ENCODE measurements at places on chromosomes 13 and 19.

GRCh38 chr13:40058757-40059236, 403.3 kb downstream of the COG6 start:
- no peak for DNase-seq

GRCh38 chr13:91922969-91923592, 524.7 kb downstream of the GPC5 start:
- DNase-seq: no peak

- DNase-seq: no peak
Observed at GRCh38 chr13:79432992-79433391, 26.9 kb upstream of the RBM26 start.

GRCh38 chr13:83827338-83827737, 54.9 kb downstream of the SLITRK1 start:
- DNase-seq: no peak

GRCh38 chr19:16027528-16027927, 48.8 kb upstream of the TPM4 start:
- no peak for DNase-seq

DNA sequence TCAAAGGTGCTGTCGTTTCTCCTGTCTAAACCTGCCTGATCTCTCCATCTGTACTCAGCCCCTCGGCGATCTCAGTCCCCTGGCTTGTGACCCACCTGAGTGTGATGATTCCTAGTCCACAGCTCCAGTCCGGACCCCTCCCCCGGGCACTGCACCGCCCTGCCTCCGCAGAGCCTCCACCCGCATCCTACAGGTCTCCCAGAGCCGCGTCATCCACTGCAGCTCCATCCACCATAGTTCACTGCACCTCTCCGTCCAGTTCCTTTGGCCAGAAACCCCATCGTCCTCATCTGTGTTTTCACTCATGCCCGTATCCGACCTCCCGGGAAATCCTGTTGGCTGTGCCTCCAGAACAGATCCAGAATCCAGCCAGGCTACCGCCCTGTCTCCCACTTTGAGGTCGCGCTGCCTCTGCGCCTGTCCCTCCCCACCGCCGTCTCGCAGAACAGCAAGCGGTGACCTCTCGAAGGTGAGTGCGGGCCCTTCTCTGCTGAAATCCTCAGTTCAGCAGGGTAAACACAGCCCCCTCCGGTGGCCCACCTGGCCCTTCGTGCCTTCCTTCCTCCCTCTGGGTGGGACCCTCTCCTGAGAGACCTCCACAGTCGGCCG, 51.9 kb upstream of the MCF2L start:
- no peak for DNase-seq

- DNase-seq: peak; percentile 77
Observed at GRCh38 chr19:18157465-18158063, 4.6 kb downstream of the PIK3R2 start.

DNA sequence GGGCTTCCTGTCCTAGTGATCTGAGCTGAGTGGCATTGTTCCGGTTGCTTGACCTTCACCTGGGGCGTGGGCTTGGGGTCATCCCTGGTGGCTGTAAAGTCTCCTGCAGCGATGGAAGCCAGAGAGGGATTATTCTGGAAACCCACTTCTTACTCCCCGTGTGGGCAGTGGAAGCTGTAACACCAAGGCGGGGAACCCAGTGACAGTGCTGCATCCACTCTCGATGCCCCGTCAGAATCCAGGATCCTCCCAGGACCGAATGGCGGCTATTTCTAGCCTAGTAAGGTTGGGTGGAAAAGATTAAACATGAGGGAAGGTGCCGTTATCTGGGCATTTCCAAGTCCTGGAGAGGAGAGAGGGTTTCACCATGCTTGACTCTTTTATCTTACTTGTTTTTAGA, 280.6 kb downstream of the ZNF536 start:
- no peak for DNase-seq

- no peak for DNase-seq
Observed at GRCh38 chr13:66205807-66206206, 1024.3 kb downstream of the PCDH9 start.

GRCh38 chr13:34617473-34618083, 324.5 kb upstream of the NBEA start:
- DNase-seq: no peak

GRCh38 chr13:113280126-113280525, 16.9 kb upstream of the LAMP1 start:
- no peak for DNase-seq

- DNase-seq: no peak
Observed at GRCh38 chr19:18401580-18402112, 4.2 kb upstream of the LRRC25 start.

GRCh38 chr13:79548902-79549301, 67.9 kb downstream of the NDFIP2 start:
- peak; percentile 50 for DNase-seq

DNA sequence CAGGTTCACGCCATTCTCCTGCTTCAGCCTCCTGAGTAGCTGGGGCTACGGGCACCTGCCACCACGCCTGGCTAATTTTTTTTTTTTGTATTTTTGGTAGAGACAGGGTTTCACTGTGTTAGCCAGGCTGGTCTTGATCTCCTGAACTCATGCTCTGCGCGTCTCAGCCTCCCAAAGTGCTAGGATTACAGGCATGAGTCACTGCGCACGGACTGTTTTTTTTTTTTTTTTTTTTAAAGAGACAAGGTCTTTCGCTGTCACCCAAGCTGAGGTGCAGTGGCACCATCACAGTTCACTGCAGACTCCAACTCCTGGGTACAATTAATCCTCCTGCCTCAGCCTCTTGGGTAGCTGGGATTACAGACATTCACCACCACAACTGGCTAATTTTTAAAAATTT, 8.2 kb upstream of the ADAMTS10 start:
- no peak for DNase-seq

- DNase-seq: no peak
Observed at GRCh38 chr19:34733266-34733745, 737 bp upstream of the ZNF181 start.

DNA sequence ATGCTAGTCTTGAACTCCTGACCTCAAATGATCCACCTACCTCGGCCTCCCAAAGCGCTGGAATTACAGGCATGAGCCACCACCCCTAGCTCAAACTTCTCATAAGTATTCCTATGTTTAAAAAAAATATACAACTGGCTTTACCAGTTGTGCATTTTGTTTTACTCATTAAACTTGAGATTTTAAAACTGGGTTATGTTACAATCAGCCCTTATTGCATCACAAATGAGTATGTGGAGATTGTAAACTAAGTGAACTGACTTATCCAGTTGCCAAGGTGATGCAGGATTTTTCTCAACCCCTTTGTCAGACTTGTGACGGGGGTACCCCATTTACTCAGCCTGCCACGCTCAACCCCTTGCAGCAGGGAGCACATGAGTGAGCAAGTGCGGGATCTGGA, 14.4 kb upstream of the GTF2F2 start:
- DNase-seq: no peak
